ENCODE measurements at places on chromosomes 6 and 20. TPM values are rescaled to one million over a fixed set of nuclear protein-coding genes. Genes with fewer than 3 reads are reported as not detected.

Gene APCDD1L
- 3.9 TPM for total RNA-seq

DNA sequence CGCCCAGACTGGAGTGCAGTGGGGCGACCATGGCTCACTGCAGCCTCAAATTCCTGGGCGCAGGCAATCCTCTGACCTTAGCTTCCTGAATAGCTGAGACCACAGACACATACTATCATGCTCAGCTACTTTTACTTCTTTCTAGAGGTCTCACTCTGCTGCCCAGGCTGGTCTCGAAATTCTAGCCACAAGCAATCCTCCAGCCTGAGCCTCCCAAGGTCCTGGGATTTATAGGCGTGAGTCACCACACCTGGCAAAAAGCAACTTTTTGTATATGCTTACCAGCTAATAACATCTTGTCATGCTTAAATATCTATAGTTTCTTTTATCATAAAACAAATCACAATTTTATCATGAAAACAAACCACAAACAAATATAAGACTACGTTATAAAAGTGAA lies 23.0 kb downstream of the RNASET2 start:
- no peak for DNase-seq

DNA sequence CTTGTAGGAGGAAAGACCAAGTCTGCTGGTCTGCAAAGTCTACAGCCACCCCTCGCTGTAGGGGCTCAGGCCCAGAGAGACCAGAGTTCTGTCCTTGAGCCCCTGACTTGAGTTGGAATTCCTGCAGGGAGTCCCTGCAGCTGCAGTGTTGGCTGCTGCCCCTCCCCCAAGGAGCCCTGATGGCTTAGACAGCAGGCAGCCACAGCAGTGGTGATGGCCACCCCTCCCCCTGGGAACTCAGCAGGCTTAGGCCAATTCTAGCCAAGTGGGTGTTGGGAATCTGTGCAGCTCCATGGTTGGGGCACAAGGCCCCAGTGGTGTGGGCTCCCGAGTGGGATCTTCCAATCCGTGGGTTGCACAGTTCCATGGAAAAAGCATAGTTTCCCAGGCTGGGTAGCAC lies 345.4 kb downstream of the CD109 start:
- DNase-seq = no peak

DNA sequence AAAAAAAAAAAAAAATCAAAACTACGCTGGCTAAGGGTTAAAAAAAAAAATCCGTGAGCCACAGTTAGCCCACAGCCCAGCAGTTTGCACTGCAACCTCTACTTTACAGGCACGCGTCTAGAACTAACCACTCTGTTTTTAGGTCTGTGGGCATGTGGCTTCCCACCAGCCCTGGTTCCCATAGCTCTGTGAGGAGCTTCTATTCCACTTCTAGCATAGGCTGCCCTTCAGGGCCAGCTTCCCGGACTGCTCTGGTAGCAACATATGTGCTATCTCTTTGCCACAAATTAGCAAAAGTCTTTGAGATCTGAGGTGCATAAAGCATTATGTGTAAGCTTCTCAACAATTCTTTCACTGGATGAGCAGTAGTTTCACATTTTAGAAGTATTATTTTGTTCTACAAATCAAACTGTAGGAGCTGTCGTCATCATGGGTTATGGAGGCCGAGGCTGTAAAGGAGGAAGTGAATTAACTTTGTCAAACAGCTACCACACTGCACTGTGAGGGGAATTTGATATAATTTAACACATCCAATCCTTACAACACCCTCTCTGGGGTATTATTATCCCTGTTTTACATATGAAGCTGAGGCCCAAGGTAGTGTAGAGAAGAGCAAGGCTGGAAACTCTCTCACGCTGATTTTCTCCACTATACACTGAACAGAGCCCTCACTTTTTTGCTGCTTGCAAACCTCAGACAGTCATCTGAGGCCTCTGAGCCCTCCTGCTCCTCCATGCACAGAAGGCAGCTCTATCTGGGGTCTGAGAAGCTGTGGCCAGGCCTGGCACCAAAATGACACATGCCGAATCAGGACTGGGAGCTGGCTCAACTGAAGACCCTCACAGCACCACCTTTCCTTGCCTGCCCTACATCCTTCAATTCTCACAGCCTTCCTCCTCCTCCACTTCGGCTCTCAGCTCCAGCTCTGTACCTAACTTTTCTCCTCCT lies 35.4 kb downstream of the MAN1A1 start:
- DNase-seq = no peak

GRCh38 chr6:129507059-129507807 lies 202.7 kb downstream of the ARHGAP18 start:
- peak; percentile 70 for DNase-seq

DNA sequence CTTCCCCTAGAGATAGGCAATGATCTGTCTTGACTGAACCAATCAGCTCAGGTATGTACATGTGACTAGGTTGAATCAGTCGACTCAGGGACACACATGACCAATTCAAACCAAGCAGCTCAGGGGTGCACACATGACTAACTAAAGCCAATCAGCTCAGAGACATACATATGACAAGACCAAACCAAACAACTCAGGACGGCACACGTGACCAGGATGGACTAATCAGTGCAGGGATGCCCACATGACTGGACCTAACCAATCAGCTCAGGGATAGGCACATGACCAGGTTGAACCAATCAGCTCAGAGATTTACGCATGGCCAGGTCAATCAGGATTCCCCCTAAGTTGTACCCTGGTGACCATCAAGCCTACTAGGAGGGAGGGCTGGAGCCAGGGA lies 310.3 kb downstream of the CDH26 start:
- no peak for DNase-seq

- no peak for DNase-seq
These were observed 56.6 kb downstream of the HS3ST5 start for GRCh38 chr6:114286211-114286610.

Gene CLVS2
- total RNA-seq = 2.1 TPM

DNA sequence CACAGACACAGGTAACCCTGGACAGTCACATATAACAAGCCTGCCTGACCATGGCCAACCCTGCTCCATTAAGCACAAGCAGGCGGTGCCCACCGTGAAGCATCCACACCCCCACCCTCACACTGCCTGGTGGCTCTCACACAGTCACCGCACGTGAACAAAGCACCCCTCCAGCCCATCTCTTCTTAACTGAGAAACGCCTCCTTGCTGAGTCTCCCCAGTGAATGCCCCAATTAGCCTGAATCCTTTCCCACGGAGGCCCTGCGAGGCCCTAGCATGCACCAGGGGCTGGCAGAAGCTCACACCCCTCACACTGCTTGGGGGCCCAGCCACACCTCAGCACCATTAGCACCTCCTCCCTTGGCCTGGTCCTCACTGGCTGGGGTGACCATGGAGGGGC lies 72.3 kb downstream of the GRM4 start:
- DNase-seq = no peak

- DNase-seq = no peak
These were observed 118.6 kb downstream of the LY86 start for GRCh38 chr6:6707143-6707542.

DNA sequence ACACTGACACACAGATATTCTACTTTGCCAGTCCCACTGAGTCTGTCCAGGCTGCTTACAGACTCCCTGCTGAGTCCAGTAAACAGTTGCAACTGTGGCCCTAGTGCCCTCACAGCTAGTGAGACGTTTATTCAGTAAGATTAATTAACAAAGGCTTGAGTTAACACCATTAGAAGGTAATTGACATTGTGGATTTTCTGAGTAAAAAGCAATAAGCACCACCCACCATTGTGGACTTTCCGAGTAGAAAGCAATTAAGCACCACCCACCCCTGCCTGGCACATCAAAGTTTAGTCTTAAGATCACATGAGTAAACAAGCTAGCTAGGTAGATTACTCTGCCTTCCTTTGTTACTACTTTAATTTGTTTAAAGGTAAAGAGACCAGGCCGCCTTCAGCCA lies 408.6 kb upstream of the IMPG1 start:
- no peak for DNase-seq

- DNase-seq = no peak
These were observed 98.8 kb upstream of the NRN1 start for GRCh38 chr6:6105472-6106036.

Gene TGM6
- not detected for total RNA-seq

DNA sequence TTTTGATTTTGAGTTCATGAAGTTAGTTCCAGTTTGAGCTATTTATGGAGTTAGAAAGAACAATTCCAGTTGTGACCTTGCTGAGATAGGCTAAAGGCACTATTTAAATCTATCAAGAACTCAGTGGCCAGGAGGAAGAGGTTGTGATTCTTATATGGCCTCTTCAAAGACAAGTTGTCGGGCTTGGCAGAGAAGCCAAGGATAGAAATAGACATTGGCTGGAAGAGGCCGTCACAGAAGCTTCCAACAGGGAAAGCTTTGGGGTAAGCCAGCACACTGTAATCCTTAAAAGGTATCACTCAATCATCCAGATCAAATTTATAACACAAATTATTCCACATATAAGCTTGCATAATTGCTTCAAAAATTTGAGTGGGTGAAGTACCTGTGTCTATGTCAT lies 286.1 kb downstream of the SYNE1 start:
- no peak for DNase-seq

Gene VSX1
- not detected for total RNA-seq

GRCh38 chr6:41379306-41379705 lies 43.9 kb downstream of the NCR2 start:
- no peak for DNase-seq

DNA sequence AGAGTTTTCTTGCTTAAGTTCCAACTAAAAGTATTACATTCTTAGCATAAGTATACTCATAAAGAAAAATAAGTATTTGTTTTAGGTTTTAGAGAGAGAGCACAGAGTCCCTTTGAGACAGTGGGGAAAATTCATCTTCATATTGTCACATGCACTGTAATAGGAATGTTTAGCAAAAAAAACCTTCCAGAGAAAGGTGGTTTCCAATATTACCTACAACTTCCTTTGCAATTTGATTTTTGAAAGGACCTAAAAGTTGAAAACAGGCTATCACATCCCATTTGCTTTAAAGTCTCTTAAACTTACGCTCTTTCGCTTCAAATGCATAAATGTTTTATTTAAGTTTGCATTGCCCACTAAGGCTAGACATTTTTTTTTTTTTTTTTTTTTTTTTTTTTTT lies 86.4 kb downstream of the OPRM1 start:
- no peak for DNase-seq

DNA sequence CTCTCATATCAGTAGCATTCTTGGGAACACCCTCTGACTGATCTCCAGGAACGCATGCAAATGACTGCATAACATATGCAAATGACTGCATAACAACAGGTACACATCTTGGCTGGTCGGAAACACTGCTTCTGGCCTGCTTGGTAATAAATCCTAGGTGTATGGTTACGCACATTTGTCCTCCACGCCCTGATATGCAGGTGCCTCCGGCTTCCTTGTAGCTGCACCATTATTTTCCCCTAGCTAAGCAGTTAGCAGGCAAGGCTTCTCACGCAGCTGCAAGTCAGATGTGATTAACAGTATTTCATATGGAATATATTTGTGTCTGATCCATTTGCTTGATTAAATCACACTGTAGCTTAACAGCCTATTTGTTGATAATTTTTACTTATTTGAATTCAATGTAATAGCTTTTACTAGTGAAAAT lies 5.9 kb downstream of the RPS6KA2 start:
- no peak for DNase-seq

DNA sequence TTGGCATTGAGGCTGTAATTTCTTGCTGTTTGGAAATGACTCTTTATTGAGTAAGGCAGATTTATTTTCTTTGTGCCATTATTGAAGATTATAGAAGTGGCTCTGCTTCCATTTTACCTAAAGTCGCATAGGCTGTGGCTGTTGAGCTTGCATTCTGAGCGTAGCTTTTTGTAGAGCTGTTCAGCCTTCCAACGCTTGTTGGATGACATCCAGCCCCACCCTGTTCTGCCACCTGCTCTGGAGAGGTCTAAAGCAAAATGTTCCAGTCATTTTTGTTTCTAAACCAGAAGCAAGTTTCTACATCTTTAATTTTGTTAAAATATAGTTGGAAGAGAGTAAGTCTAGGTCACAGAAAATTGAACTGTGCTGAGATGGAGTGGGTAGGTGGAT lies 24.4 kb downstream of the UST start:
- no peak for DNase-seq

Gene KHDC1L
- total RNA-seq = not detected

GRCh38 chr20:23248461-23248882 lies 102.1 kb upstream of the NXT1 start:
- no peak for DNase-seq

DNA sequence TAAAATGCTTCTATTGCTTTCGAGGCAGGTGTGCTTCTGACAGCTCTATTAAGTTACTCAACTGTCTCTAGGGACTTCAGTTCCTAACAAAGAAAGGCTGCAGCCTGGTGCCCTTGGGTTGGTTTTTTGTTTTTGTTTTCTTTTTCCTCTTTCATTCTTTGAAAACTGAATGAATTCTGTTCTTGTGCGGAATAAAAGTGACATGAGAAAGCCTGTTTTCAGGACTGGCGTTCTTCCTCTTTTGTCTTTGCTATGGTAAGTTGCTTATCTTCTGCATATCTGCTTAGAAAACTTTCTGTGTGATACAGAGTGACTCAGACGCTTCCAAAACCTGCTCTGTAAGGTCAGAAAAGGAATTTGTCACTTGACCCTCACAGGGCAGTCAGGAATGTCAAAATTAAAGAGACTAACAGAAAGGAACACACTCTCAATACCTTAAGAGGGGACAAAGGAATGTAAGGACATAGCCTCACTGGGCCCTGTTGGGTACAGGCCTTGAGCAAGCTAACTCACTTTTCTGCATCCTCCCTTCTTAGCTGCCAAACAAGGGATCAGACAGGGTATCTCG lies 56.2 kb upstream of the NHSL1 start:
- DNase-seq = no peak

DNA sequence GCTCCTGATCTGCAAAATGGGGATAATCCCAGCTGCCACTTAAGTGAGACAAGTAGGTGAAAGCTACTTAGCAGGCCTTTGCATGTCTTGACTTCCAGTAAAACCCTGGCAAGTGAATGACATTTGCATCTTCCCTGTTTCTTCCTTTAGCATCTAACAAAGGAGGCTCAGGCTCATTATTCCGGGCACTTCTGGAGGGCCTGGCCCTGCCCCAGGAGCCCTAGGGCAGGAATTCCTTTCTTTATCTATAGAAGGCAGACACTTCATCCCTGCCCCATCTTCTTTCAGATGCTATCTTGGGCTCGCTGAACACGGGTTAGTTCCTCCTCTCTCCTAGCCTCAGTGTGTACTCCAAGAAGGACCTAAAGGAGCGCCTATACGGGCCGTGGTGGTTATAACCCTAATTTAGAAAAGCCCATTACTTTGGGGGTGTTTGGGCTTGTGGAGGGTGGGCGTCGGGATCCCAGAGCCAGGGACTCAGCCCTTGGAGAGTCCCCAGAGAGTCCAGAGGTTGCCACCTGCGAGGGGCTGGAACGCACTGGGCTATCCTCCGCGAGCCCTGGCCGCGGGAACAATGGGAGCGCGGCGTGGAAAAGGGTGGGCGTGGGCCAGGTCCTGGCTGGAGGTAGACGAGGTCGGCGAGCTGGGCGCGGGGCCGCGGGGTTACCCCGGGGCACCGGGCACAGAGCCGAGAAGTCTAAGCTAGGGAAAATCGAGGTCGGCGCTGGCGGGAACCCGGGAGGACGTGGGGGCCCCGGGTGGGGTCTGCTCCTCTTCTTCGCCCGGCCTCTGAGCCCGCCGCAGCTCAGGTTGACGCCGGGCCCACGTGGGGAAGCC lies 62.8 kb upstream of the EPB41L1 start:
- DNase-seq = no peak

Measured in urinary bladder (tissue), 4 donors.